ENCODE measurements at places on chromosomes 2 and 18.

- DNase-seq, result peak; percentile 11
Observed at GRCh38 chr2:567865-568638, 109.2 kb downstream of the TMEM18 start.

DNA sequence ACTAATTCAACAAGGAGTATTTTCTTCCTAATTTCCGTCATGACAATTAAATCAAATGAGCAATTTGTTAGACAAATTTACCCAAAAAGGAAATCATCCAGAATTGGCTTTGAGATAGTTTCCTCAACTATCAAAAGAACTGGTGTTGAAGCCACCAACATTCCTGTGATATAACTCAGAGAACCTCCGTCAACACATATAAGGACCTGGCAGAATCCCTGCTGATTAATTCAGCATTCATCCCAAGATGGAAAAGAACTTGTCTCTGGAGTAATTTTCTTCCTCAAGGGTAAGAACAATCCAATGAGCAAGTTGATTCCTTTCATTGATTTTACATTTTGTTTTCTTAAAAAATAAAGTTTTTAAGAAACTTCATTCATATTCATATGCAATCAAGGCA lies 62.0 kb downstream of the MBD2 start:
- DNase-seq, result no peak

DNA sequence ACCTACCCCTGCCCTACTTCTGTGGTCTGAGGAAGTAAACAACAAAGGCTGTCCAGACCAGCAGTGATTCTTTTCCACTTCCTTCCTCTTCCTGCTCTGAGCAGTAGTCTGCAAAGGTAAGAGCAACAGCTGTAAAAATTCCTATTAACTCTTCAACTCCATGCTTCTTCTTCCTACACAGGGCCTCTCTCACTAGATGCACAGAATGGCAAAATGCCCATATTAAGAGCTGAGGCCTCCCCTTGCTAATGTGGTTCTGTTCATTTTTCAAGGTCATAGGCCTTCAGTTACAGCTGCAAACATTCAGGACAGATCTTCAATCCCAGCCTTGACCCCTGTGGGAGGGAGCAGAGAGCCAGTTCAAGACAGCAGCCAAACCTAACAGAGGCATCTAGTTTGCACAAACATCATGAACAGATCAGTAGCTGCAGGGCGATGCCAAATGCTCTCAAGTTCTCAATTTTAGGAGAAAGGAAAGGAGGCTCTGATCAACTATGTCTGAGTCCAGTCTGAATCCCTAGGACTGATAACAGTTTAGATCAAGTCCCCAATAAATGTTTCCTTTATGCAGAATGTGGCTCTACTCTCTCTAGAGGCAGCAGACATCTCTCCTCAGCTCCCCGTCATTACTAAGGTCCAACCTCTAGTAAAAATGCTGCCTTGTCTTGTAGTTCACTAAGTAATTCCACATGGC lies 20.9 kb downstream of the SLC40A1 start:
- DNase-seq, result no peak

- no peak for DNase-seq
Observed at GRCh38 chr2:61295981-61296380, 134.0 kb downstream of the C2orf74 start.

DNA sequence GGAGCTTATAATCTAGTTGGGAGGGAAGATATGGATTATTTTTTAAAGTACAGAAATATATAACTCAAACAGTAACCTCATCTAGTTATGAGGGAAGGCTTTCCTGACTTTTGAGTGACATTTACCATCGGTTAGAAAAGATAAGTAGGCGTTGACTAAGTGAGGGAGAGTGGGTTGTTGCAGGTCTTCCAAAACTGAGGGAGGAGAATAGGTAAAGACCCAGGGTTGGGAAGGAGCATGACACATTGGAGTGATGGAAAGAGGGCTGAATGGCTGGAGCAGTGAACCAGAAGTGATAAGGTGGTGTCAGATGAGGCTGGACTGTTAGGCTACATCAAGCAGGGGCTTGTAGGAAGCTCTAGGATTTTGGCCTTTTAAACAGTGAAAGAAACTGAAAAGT lies 10.6 kb upstream of the NUP35 start:
- no peak for DNase-seq

DNA sequence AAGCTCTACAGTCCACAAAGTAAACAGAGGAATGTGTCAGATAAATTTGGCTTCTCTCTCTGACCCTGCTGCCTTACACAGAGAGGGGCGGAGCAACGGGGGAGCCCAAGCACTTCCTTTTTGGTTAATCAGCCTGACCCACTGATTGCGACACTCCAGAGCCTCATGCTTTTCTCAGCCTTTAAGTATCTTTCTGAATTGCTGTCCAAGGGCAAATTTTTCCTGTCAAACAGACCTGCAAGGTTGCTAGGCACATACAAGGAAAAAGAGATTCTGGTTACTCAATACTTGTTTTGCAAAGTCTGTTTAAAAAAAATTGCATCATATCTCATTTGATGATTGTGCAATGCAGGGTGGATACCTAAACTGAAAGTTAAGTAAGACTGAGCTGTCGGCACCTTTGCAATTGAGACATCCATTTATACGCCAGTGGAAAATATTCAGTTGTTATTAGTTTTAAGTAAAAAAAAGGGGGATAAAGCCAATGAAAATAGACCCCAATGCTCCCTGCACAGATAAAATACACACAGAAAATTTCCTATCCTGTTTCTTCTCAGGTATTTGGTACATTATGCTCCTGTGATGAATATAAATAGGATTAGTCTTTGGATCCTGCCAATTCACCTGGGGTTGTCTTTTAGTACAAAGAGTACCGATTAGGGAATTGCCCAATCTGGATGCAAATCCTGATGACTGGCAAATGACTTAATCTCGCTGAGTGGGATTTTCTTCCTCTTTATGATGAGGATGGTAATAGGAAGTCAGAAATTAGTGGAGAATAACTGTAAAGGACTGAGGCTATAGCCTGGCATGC lies 260.2 kb upstream of the TRIB2 start:
- no peak for DNase-seq

- no peak for DNase-seq
Observed at GRCh38 chr2:210961249-210961648, 404.9 kb downstream of the CPS1 start.

GRCh38 chr18:23574611-23575308 lies 11.5 kb downstream of the NPC1 start:
- DNase-seq, result no peak

DNA sequence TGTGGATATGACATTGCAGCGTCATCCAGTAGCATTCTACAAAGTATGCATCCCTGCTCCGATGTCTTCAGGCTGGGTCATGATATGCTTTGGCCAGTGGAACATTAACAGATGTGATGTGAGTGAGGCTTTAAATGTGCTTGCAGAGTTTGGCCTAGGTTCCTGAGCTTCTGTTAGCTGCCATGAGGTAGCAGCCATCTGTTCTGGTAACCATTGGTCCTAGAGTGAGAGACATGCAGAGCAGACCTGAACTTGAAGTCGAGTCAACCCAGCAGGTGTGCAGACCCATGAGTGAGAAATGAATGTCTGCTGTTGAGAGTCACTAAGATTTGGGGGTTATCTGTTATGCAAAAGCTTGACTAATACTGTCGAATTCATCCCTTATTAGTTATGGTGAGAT lies 73.8 kb upstream of the NABP1 start:
- no peak for DNase-seq

DNA sequence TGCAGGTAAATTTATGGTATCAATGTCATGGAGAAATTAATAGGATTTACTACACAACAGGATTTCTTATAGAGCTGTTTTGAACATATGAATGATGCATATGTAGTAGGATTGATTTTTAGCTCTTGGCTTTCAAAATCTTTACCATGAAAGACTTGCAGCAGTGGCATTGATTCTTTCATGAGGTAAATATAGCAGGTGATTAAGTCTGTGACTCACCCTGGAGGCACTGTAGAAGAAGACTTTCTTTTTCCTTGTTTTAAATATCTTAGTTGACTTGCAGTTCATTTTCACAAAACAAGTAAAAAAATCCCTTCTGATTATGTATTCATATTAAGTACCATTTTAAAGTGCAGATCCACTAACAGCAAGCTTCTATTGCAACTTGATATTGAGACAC lies 463.0 kb downstream of the FBXO15 start:
- no peak for DNase-seq

- DNase-seq, result no peak
Observed at GRCh38 chr2:558302-558642, 118.9 kb downstream of the TMEM18 start.

- no peak for DNase-seq
Observed at GRCh38 chr18:79952996-79953559, 1.6 kb upstream of the SLC66A2 start.

DNA sequence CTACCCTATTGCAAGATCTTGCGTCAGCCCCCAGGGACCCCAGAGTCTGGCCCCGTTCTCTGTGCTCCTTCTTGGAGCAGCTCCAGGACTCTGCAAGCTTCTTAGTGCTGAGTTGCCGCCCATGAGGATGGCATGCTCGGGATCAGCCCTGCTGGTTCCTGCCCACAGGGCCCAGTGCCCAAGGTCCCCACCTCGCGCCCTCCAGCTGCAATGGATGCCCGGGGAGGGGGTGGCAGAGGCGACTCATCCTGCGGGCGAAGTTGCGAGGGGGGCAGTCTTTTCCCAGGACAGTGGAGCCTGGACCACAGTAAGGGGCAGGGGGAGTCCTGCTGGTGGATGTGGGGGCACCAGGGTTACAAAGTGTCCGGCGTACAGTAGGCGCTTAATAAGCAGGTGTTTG lies 261.9 kb downstream of the BCL2 start:
- no peak for DNase-seq

DNA sequence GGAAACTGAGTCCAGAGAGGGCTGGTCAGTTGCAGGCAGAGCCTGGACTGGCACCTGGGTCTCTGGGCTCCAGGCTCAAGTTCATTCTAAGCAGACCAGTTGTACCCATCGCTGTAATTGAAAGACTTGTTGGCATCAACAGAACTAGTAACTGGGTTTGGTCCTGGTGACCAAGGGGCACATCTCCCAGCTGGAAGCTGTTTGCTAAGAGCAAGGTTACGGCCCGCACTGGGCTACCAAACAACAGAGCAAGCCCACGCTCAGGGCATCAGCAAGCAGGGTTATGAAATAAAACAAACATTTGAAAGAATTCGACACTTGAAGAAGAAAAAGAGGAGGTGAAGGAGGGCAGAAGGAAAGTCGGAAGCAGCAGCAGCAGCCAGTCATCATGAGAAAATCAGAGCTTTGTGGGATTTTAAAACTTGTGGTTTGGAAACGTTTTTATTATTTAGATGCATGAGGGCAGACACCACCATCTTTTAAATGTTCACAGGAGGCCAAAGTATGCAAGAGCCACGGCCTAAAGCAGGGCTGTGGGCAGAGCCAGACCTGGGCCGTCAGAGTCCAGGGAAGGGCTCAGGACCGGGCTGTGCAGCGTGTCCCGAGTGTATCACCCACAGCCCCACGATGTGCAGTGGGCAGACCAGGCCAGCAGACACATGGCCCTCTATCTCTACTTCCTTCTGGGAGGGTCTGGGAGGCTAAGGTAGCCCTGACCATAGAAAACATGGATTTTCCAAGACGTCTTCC lies 220.3 kb downstream of the BCL2 start:
- DNase-seq, result no peak

- no peak for DNase-seq
Observed at GRCh38 chr2:112056626-112056987, 1.5 kb downstream of the TMEM87B start.

DNA sequence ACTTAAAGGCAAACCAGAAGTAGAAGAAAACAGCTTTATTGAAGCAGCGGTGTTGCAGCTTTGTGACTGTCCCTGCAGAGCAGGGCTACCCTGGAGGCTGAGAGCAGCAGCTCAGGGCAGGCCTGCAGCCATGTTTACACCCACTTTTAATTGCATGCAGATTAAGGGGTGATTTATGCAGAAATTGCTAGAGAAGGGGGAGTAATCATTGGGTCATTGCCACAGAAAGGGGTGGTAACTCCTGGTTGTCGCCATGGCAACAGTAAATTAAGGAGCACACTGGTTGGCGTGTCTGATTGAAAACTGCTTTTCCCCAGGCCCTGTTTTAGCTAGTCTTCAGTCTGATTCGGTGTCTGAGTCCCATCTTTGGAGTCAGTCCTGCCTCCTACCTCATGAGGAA lies 195.4 kb upstream of the HDAC4 start:
- DNase-seq, result no peak

Measured in HAP-1 (cell line).